Activated T-helper 1 cell treated with anti-CD3 and anti-CD28 coated beads, Interleukin-2, amount 50 U/mL, for 16 hours (primary cell): ENCODE measurements at places on chromosomes 5 and 9.

GRCh38 chr5:149265597-149265996, 6.1 kb upstream of the AFAP1L1 start:
- DNase-seq = no peak

- no peak for DNase-seq
Observed at GRCh38 chr5:56494300-56494731, 261.2 kb upstream of the ANKRD55 start.

DNA sequence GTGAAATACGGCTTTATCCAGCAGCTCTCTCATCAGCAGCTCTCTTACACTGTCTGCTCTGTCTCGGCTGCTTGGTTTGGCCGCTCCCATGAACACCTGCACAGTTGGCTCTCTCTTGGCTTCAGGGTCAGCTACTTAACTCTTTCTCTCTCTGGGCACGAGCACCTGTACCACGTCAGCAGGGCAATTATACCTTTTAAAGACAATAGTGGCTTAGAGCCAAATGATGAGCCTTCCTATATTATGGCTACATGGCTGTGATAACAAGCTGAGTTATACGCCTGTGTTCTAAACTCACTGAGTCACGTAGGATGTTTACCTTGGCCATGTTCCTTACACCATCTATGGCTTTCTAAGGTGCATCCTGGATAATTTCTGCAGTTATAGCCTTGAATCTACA, 69.2 kb upstream of the CTNND2 start:
- DNase-seq = no peak

GRCh38 chr5:155834271-155834975, 492.5 kb upstream of the SGCD start:
- DNase-seq = no peak

DNA sequence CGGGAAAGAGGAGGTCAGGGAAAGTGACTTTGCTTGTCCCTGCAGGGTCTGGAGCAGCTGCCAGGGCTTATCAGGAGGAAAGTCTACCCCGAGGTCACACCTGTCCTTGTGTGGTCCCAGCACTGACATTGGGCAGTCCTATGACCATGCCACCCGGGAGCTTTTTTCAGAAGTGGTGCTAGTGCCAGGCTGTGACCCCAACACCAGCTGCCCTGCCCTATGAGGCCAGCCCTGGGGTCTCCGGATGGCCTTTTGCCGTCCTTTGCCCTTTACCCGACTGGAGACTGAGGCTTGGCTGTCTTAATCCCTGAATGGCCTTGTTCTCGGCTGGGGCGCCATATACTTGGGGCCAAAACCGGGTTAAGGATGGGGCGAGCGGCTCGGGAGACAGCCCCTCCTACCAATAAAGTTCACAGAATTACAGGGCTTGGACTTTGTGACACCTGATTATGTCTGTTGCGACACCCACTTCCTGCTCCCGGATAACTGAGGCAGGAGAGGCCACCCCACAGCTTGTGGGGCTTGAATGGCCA, 22.2 kb upstream of the SLC9A3 start:
- DNase-seq = no peak

DNA sequence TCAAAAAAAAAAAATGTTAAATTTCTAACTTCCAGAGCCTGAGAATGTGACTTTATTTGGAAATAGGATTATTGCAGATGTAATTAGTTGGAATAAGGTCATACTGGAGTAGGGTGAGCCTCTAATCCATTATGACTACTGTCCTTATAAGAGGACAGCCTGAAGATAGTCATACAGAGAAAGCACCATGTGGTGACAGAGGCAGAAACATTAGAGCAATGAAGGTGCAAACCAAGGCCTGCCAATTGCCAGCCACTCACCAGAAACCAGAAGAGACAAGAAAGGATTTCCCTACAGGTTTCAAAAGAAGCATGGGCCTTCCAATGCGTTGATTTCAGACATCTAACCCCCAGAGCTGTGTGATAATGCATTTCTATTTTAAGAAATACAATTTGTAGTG, 659.2 kb upstream of the CHD1 start:
- no peak for DNase-seq

DNA sequence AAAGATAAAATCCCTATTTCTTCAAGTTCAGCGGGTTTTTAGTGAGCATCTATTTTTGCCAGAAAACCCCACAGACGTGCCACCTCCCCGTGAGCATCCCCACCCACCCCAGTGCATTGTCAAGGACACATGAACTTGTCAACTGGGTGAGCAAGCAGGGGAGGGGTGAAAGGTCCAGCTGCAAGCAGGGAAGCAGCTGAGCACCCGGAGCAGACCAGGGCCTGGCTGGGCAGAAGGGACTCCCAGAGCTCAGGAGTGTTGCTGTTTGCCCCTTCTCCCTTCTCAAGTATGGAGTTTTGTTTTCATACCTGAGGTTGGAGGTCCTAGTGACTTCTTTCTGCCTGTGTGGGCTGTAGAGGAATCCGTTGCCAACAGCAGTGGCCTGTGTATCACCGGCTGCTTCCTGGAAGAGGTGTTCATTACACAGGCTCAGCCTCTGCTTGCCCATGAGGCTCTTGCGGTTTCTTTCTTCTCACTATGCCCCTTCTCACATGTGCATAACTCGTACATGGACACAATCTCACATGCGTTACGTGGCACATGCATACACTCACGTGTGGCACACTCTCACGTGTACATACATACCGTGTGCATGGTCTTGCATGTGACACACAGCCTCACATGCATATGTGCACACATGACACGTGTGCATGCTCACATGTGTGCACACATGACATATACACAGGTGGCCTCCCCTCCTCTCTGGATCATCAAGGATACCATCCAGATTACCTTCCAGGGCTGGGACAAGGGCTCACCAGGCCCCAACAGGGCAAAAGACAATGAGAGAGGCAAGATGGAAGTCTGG, 126.7 kb downstream of the MVB12B start:
- no peak for DNase-seq

DNA sequence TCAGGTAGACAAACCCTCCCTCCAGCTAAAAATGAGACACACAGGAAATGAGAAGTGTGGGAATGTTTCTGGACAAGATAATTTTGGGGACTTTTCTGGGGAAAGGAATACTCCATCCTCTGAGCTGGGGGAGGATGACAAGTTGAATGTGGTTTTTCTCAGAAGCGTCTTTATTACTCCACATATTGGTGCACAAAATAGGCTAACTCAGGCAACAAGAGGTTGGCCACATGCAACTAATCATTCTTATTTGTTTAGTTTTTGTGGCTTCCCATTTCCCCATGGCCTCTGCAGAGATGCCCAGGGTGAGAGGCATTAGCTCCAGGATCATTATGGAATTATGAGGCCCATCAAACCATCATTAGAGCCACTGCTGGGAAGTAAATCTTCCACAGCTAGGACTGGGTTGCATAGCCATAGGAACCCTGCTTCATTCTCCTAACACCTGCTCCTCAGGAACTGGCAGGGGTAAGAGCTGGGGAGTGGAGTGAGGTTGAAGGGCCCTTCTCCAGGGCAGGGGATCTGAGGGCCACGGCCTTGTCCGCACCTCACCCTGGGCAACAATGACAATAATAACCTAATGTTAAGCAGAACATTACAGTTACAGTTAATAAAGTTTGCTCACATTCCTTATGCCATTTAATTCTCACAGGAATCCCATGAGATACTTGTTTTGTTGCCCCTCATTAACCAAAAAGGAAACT, 9.3 kb upstream of the SIL1 start:
- DNase-seq = no peak

- no peak for DNase-seq
Observed at GRCh38 chr5:143592648-143593047, 189.2 kb upstream of the NR3C1 start.

DNA sequence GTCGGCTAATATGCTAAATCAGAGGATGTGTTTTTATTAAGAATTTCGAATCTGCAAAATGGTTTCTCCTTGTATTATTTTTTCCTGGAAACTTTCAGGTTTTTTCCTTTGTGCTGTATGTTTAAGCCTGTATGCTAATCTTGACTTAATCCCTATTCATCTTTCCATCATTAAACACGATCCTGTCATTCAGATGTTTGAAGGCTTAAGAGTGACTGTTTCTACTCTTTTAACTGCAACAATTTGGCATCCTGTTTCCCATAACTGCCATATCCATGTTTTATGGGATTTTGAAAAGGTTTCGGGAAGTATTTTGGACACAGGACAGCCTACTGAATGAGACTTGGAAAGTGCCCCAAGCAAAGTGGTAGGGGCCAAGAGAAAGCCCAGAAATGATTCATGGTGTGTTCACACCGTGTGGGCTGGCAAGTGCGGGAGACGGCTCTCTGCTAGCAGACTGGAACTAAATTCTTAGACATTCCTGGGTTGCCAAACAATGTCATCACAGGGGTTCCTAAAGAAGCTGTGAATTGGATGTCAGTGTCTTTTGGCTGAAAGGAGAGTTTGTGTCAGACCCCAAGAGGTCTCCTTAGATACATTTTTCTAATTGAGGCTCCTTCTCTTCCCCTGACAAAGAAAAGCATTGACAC, 125.4 kb upstream of the ADAMTS16 start:
- DNase-seq = no peak

DNA sequence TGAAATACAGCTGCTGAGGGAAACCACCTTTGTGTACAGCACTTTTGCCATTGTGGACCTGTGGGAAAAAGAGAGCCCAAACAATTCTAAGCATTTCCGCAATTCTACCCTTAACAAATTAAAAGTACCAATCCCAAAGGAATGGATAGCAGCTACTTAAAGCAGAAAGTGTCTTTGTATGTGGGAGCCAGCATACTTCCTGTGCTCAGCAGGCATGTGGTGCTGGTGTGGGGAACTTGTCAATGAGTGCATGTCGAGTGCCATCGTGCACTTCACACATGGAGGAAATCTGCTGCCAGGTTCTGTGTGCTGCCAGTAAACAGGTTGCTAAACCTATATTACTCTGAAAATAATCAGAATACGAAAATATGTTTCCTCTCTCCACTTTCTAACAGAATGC, 399.0 kb downstream of the LRRC70 start:
- no peak for DNase-seq

- DNase-seq = no peak
Observed at GRCh38 chr9:4680750-4681149, 1.4 kb downstream of the CDC37L1 start.

GRCh38 chr5:8322484-8322883, 453.5 kb downstream of the MTRR start:
- no peak for DNase-seq

DNA sequence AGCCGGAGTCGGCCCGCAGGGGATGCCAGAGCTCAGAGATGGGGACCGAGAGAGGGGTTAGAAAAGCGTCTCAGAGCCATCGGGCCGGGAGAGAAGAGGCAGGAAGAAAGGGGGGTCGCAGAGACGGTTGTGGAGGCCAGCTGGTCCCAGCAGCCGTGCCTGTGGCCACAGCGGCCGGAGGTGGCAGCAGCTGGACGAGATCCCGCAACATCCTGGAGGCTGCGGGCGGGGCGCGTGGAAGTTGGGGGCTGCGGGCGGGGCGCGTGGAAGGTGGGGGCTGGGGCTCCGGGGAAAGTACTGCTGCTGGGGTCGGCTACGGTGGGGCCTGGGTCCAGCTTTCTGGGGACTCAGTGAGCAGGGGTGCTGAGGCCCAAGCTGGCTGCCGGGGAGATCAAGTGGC, 34.4 kb upstream of the EGFL7 start:
- DNase-seq = no peak
